ENCODE measurements at places on chromosomes 11 and 22.

- DNase-seq, result no peak
- H3K4me3 ChIP-seq, result peak overlapping the region; percentile 39
- no peaks in the 10 kb centered on the region for H3K36me3 ChIP-seq
- no peak overlapping the region for H3K27ac ChIP-seq
- H3K4me1 ChIP-seq, result peaks cover 69% of the 10 kb centered on the region
These were observed 50.4 kb downstream of the DENND5A start for GRCh38 chr11:9214765-9215164.

GRCh38 chr11:87251560-87251959 is 213.8 kb downstream of the TMEM135 start:
- no peak overlapping the region for H3K4me3 ChIP-seq
- H3K4me1 ChIP-seq, result peaks cover 41% of the 10 kb centered on the region
- no peak overlapping the region for H3K27ac ChIP-seq
- no peak for DNase-seq

DNA sequence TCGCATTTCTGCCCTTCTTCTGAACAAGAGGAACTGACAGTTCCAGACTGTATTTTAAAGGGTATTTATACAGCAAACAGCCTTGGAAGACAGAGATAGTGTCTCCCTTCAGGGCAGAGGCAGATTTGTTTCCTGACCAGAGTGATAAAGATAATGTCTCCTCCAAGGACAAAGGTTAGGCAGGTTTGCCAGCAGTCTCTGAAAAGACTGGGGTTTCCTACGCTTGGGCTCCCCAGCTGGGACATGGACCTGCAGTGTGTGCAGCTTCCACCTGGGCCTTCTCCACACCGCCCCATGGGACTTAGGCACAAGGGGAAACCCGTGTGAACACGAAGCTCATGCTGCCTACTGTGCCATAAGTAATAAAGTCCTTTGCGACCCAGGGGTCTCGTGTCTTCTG is 42.1 kb downstream of the RPL27A start:
- H3K27me3 ChIP-seq, result peaks cover 8% of the 10 kb centered on the region
- no peaks in the 10 kb centered on the region for H3K4me1 ChIP-seq

GRCh38 chr22:22025320-22026156 is 43.0 kb upstream of the TOP3B start:
- no peaks in the 10 kb centered on the region for H3K27me3 ChIP-seq
- no peaks in the 10 kb centered on the region for H3K36me3 ChIP-seq
- no peak overlapping the region for H3K27ac ChIP-seq

GRCh38 chr11:68962527-68963250 is 18.1 kb downstream of the MRGPRD start:
- peaks cover 18% of the 10 kb centered on the region for H3K4me1 ChIP-seq
- H3K27me3 ChIP-seq, result peaks cover 2% of the 10 kb centered on the region
- H3K27ac ChIP-seq, result peak overlapping the region; percentile 80
- H3K36me3 ChIP-seq, result no peaks in the 10 kb centered on the region

GRCh38 chr11:121564948-121565684 is 112.3 kb upstream of the SORL1-AS1 start:
- H3K27me3 ChIP-seq, result no peaks in the 10 kb centered on the region
- H3K36me3 ChIP-seq, result peaks cover 25% of the 10 kb centered on the region
- H3K4me1 ChIP-seq, result peaks cover 13% of the 10 kb centered on the region

GRCh38 chr11:103920449-103920848 is 116.0 kb upstream of the DDI1 start:
- no peak overlapping the region for H3K27ac ChIP-seq
- H3K27me3 ChIP-seq, result no peaks in the 10 kb centered on the region
- H3K36me3 ChIP-seq, result no peaks in the 10 kb centered on the region

GRCh38 chr22:34115722-34116121 is 195.4 kb upstream of the LARGE1 start:
- H3K4me3 ChIP-seq, result no peak overlapping the region
- no peaks in the 10 kb centered on the region for H3K27me3 ChIP-seq
- H3K36me3 ChIP-seq, result no peaks in the 10 kb centered on the region
- no peak overlapping the region for H3K27ac ChIP-seq
- DNase-seq, result no peak

DNA sequence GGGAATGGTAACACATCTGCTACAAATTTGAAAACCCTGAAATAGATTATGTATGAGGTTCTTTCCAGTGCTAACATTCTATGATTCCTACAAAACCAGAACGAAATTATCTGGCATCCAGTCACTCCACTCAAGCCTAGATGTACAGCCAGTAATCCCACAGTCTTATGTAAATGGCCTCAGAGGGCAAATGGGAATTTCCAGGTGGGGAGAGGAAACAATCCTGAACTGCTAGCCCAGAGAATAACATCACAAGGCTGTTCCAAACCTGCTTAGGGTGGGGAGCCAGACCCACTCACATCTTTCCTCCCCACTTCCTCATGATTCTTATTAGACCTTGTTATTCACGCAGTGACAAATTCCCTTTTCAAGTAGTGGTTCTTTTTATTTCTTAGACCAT is 3.5 kb downstream of the FIBIN start:
- H3K36me3 ChIP-seq, result no peaks in the 10 kb centered on the region
- H3K4me1 ChIP-seq, result no peaks in the 10 kb centered on the region
- no peak overlapping the region for H3K27ac ChIP-seq
- H3K27me3 ChIP-seq, result peaks cover 8% of the 10 kb centered on the region

DNA sequence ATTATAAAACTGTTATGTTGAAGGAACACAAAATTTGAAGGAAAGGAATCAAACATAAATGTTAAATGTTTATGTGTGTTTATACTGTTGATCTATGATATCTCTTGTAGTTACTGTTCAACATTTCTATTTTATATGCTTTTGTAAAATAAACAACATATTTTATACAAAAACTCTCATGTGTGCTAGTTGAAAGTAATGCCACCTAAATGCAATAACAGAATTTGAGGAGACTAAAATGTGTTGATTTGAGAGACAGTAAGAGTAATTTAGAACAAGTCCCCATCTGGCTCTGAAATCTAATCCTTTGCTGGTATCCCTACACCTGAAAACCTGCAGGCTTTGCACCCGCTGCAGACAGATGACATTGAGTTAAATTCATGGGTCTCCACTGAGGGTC is 95.7 kb upstream of the TOP3B start:
- DNase-seq, result no peak
- no peaks in the 10 kb centered on the region for H3K4me1 ChIP-seq
- peaks cover 25% of the 10 kb centered on the region for H3K27me3 ChIP-seq
- H3K27ac ChIP-seq, result no peak overlapping the region
- H3K36me3 ChIP-seq, result no peaks in the 10 kb centered on the region
- H3K4me3 ChIP-seq, result no peak overlapping the region

GRCh38 chr11:60925868-60926267 is 1.6 kb downstream of the TMEM132A start:
- peaks cover 13% of the 10 kb centered on the region for H3K4me1 ChIP-seq
- peaks cover 22% of the 10 kb centered on the region for H3K36me3 ChIP-seq
- no peak for DNase-seq
- peak overlapping the region; percentile 74 for H3K4me3 ChIP-seq
- H3K27me3 ChIP-seq, result peaks cover 8% of the 10 kb centered on the region

DNA sequence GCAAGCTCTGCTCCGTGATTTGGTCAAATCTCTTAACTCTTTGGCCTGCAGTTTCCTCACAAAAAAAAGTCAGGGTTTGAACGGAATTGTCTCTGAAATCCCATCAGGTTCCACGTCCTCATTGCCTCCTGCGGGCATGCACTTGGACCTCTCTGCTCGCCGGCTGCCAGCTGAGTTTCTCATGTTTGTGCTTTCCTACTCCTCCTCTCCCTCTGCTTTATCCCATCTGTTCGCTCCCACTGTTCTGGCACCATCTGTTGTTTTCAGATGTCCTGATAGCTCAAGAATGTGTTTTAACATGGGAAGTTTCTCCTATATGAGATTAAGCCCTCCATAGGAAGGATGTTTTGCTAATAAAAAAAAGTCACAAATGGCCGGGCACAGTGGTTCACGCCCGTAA is 49.4 kb upstream of the ARHGAP42 start:
- H3K27ac ChIP-seq, result no peak overlapping the region
- no peaks in the 10 kb centered on the region for H3K4me1 ChIP-seq
- DNase-seq, result no peak
- H3K36me3 ChIP-seq, result no peaks in the 10 kb centered on the region
- H3K27me3 ChIP-seq, result no peaks in the 10 kb centered on the region

- peaks cover 3% of the 10 kb centered on the region for H3K27me3 ChIP-seq
- H3K4me1 ChIP-seq, result no peaks in the 10 kb centered on the region
- H3K36me3 ChIP-seq, result peaks cover under 1% of the 10 kb centered on the region
- DNase-seq, result no peak
- H3K4me3 ChIP-seq, result no peak overlapping the region
- H3K27ac ChIP-seq, result no peak overlapping the region
These were observed 425.8 kb upstream of the B3GAT1 start for GRCh38 chr11:134837887-134838232.

- H3K36me3 ChIP-seq, result peaks cover 2% of the 10 kb centered on the region
- no peak overlapping the region for H3K27ac ChIP-seq
- no peak overlapping the region for H3K4me3 ChIP-seq
- H3K4me1 ChIP-seq, result no peaks in the 10 kb centered on the region
- H3K27me3 ChIP-seq, result peaks cover 12% of the 10 kb centered on the region
- no peak for DNase-seq
These were observed 7.5 kb downstream of the THY1 start for GRCh38 chr11:119415517-119415916.

- no peak overlapping the region for H3K27ac ChIP-seq
- no peaks in the 10 kb centered on the region for H3K4me1 ChIP-seq
- H3K27me3 ChIP-seq, result peaks cover 30% of the 10 kb centered on the region
- no peaks in the 10 kb centered on the region for H3K36me3 ChIP-seq
- DNase-seq, result no peak
These were observed 316.4 kb downstream of the NTM start for GRCh38 chr11:131686836-131687235.

GRCh38 chr22:48098921-48099245 is 1336.4 kb downstream of the TBC1D22A start:
- peak overlapping the region; percentile 70 for H3K4me3 ChIP-seq
- peaks cover 3% of the 10 kb centered on the region for H3K27me3 ChIP-seq
- no peaks in the 10 kb centered on the region for H3K36me3 ChIP-seq
- DNase-seq, result no peak
